ENCODE measurements at places on chromosomes 5 and 9.

- DNase-seq: peak; percentile 86
These were observed 20.4 kb upstream of the TRIM52 start for GRCh38 chr5:181281077-181281983.

DNA sequence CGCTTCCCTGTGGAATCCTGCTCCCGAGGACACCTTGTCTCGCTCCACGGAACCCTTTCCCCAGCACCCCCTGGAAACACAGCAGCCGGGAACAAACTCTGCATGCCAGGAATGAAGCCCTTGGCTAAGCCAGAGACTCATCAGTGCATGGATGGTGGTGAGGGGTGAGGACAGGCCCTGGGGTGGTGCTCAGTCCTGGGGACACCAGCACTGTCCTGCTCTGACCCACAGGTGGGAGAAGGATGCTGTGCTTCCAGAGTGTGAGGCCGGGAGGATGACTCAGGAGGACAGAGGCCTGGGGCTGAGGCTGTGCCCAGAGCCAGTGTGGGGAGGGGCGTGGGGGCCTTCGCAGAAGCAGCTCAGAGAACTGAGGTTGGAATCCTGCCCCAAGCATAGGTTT, 11.2 kb upstream of the EGR1 start:
- no peak for DNase-seq

DNA sequence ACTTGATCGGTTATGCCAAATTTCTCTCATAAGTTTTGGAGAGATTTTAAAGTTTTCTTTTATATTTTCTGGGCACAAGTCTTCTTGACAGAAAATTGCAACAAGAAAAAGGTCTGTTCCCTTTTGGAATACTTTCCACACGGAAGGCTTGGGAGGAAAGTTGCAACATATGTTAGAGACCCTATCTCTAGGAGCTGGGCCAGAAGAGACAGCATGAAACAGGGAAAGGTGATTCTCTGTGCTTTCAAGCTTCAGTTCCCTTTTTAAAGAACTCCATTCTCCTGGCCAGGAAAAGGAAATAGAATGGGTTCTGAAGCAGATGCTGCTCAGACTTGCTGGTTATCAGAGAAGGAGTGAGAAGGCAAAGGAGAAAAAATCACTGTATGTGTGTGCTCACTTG, 368.3 kb downstream of the SPATA31D1 start:
- DNase-seq: no peak

DNA sequence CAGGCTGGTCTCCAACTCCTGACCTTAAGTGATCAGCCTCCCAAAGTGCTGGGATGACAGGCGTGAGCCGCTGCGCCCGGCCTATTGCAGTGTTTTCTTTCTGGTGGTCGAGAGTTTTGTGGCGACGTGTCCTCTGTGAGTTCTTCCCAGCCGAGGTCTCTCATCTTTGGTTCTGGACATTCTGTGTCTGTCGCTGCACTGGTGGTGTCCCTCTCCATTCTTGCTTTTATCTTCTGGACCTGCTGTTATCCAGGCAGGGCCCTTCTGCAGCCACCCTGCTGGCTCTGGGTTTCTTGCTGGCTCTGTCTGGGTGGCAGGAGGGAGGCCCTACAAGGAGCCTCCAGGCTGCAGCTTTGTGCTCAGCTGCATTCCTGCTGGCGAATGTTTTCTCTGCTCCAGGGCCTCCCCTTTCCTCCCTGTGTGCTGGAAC, 49.1 kb upstream of the EXOC3 start:
- no peak for DNase-seq

DNA sequence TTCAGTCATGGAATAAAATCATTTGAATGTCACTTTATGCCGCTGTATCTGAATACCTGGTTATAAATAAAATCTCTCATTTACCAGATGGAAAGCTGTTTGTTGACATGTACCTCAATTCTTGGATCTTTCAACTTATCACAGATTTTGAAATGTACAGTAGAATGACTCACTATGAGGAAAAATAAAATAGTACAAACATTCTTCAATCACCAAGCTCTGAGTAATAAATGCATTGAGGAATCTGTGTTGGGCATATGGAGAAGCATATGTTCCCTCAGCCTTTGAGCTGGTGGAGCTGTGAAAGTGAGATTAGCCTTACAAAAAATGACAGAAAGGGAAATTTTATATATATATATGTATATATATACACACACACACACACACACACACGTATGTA, 175.4 kb downstream of the KIAA0825 start:
- no peak for DNase-seq

DNA sequence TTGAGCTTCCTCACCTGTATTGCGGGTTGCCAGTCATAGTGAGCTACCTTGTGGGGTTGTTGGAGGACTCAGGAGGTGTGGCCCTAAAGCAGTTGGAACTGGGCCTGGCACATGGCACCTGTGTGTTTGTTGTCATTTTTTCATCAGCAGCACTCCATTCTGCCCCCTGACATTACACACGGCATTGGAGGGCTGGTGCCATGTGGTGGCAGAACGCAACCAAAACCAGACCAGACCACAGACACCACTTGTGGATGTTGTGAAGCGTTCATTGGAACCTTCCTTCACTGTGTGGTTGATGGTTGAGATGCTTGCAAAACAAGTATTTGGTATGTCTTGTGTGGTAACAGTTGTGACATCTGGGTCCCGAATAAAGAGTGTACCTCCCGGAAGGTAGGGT, 113.2 kb upstream of the ERCC6L2 start:
- DNase-seq: no peak

DNA sequence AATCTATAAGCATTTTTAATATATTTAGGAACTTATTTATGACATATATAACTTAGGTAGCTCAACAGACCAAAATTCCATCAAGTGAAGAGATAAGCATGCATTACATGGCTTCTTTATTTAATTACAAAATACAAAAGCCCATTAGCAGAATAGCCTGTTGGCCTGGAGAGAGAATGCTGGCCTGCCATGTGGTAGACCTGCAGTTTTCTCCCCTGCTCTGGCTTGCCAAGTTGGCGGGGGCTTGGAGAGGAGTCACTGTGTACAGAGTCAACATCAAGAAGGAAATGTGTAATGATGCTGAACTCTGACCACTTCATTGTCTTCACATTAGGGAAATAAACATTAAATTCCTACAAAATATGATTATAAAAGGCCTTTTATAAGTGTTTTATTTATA, 69.8 kb upstream of the CNTLN start:
- no peak for DNase-seq

- DNase-seq: no peak
These were observed 64.8 kb downstream of the SHB start for GRCh38 chr9:38003946-38004808.

GRCh38 chr5:179154991-179155955, 95.1 kb downstream of the ZNF354C start:
- DNase-seq: no peak

DNA sequence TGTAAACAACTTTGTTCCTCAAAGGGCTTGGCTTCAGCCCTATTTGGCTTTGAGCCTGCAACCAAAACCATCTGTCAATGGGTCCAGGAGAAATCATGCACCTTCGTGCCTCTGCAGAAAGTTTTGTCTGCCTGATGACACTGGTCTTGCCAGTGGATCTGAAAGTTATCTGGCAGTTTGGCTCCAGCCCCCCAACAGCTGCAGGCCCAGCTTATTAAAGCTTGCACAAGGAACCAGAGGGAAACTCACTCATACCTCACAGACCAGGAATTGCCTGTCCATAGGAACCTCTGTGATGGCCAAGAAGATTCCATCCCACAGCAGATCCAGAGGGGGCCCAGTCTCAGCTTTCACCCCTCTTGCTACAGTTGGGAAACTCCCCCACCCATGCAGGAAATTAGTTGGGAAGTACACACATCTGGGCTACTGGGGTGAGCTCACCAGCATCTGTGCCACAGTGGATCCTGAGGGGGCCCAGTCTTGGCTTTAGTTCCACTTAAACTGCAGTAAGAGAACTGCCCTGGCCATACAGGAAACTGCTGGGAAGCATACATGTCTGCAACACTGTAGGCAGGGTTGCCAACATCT, 265.5 kb downstream of the GRIA1 start:
- no peak for DNase-seq

DNA sequence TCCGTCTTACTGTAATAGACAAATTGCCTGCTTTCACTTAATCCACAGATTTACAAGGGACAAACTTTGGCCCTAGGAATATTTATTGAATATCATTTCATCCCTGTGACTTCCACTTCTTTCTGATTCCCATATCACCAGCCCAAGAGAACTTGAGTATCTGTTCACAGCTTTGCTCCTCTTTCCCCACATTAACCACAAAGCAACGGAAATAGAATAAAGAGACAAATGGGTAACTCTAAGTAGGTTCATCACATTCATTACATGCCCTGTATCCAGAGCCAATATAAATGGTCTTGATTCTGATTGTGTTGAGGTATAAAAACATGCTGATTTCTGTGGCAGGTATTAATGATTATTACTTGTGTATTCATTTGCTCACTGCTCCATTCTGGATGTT, 41.9 kb downstream of the TMEM252 start:
- DNase-seq: no peak

DNA sequence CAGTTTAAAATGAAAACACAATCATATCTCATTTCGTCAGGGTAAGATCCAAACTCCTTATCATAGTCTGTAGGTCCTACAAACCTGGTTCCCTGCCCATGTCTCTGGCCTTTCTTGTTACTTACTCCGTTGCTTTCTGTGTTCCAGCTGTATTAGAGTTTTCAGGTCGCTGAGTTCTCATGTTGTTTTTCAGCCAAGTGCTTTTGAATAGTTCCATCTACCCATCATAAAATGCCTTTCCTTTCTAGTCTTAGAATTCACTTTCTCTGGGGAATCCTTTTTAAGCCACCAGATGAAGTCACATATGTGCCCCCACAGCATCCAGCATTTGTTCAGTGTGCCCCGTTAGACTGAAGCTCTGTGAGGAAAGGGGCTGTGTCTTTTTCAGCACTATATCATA, 228.7 kb downstream of the YTHDC2 start:
- DNase-seq: no peak

DNA sequence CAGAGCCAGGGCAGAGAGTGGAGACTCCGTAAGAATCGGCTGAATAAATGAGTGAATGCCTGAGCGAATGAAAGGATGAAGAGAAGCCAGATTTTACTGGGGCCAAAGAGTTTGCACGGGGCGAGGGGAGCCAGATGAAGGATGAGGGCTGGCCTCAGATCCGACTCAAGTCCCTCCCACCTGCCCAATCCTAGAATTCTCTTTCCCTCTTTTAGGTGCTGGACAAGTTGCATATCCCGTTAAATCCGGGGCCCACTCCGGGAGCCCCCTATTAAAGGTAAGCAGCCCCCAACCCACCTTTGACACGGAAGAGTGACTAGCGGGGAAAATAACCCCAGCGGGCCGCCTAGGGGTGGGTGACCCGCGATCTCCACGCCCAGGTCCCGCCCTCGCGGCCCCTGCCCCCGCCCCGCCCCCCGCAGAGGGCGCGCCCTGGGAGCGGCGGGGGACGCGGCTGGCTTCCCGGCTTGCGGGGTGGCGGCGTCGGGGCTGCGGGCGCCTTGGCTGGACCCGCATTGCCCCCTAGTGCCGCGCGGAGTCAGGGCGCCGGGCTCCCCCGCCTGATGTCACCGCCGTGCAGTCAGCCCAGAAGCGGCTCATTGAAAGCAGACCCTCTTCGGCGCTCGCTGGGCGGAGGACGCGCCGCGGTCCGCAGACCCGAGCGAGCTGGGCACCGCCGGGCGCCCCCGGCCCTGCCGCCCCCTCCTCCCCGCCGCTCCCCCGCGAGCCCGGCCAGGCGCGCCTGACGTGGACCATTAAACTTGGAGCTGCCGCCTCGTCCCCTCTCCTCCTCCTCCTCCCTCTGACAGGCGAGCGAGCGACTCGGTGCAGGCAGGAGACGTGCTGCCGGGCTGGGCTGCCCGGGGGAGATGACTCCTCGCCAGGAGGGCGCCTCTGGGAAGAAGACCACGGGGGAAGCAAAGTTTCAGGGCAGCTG, at the start of gene ADRA1B:
TSS of gene ADRA1B (plus strand) at position 579 of the 937 bp plus-strand sequence. CDS start 424 bp downstream, outside the sequence.
- DNase-seq: peak; percentile 94

- DNase-seq: no peak
These were observed 155.1 kb downstream of the NR3C1 start for GRCh38 chr5:143248391-143248790.

DNA sequence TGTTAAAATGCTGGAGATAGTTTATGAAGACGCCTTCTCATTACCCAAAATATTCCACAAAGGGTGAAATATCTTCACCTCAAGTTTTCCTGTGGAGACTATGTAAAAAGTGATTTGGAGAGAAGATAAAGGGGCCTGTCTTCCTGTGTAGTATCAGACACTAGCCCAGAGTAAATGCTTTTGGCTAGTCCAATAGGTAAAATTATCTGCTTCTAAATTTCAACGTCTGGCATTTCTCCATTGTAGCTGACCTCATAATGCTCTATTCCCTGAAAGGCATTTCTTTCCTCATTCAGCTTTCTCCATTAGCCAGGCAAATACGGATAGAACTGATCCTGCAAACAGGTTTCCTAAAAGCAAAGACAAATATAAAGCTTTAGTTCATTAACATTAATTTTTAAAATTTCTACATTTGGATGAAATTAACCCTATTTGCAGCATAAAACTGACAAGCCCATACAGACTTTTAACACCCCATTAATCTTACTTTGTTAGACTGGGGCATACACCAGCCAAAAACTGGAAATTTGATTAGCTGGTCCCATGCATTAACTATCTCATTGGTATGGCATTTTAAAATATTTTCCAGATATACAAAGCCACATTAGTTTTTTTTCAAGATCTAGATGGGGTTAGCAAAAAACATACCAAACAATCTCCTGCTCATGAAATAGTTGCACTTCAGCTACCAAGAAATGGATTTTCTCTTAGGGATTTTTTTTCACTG, 548.8 kb downstream of the EFNA5 start:
- no peak for DNase-seq

GRCh38 chr5:140245341-140245740, 57.6 kb downstream of the PFDN1 start:
- DNase-seq: no peak

DNA sequence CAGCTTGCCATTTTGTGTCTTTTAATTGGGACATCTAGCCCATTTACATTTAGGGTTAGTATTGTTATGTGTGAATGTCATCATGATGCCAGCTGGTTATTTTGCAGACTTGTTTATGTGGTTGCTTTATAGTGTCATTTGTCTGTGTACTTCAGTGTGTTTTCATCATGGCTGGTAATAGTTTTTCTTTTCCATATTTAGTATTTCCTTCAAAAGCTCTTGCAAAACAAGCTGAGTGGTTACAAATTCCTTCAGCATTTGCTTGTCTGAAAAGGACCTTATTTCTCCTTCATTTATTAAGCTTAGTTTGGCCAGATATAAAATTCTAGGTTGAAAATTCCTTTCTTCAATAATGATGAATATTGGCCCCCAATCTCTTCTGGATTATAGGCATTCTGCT, 28.5 kb upstream of the TNFSF15 start:
- no peak for DNase-seq

GRCh38 chr5:140298183-140298601, 4.7 kb downstream of the PFDN1 start:
- DNase-seq: no peak

- no peak for DNase-seq
These were observed 124.3 kb upstream of the SLC24A2 start for GRCh38 chr9:19913151-19913550.

DNA sequence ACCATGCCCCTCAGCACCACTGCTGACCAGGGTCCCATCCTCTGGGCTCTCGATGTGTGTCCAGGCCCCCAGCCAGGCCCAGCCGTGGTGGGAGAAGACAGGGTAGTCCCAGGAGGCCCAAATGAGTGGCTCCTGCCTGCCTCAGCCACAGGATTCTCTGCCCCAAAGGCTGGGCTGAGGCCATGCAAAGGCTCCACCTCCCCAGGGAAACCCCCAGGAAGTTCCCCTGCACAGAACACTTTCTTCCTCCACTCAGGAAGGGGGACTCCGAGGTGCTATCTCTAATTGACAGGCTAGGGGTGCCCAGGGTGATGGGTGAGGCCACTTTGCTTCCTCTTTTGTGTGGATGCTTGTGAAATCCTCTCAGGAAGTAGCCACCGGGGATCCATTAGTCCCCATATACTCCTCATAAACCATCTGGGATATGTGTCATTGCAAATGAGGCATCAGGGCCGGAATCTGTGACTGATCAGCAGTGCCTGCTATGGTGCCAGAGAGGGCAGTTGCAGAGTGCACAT, 23.1 kb upstream of the TDRD7 start:
- no peak for DNase-seq
